ENCODE measurements at places on chromosomes 11 and 22. TPM values are rescaled to one million over a fixed set of nuclear protein-coding genes. Genes with fewer than 3 reads are reported as not detected.

The NLRP14 gene
- total RNA-seq: not detected

The YPEL1 gene
- total RNA-seq: 3.3 TPM

The PNPLA5 gene
- not detected for total RNA-seq

The CCDC73 gene
- total RNA-seq: not detected

DNA sequence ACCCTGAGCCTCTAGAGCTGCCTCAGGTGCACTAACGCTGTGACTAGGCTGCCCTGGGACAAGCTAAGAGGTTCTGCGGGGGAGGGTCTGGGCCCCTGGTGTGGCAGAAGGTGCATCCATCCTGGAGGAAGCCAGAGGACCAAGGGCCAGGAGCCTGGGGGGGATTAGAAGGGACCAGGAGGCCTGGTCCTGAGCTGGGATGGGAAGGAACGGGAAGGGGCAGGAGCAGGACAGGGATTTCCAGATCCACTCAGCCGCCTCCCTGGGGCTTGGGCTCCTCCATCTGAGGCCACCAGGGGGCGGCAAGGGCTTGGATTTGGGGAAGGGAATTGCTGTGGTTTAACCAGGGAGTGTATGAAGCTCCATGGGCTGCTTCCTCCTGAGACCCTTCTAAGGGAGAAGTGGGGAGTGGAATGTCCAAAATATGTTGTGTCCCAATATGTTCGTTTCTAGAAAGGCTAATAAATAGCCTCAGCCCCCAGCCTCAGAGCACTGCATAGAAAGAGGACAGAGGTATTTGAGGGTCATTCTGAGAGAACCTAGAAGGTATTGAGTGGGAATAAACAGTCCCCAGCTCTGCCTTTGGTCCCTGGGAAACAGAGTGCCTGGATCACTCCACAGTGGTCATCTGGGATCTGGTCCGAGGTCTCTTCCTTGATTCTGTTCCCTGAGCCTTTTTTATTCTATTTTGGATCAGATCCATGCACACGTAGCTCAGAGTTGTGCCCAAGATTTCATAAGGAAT lies 17.4 kb upstream of the PRAME start:
- no peak for DNase-seq

DNA sequence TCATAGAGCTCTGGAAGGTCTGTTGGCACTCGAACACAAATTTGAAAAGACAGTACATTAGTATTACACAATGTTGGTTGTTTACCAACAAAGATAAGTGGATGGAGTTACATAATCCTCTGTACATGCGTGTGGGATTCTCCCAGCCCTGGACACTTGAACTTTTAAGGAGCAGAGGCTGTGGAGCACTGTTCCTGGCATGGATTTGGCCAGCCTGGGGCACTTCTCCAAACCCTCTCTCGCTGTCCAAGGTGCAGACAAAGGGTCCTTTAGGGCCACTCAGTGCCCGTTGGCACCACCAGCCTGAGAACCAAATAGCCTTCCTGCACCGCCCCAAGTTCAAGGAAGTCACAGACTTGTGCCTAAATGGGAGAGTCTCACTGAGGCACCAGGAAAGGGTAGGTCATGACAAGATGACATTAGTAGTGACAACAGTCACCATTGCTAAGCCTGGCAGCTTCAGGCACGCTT lies 1.6 kb upstream of the ANO1 start:
- DNase-seq: no peak

DNA sequence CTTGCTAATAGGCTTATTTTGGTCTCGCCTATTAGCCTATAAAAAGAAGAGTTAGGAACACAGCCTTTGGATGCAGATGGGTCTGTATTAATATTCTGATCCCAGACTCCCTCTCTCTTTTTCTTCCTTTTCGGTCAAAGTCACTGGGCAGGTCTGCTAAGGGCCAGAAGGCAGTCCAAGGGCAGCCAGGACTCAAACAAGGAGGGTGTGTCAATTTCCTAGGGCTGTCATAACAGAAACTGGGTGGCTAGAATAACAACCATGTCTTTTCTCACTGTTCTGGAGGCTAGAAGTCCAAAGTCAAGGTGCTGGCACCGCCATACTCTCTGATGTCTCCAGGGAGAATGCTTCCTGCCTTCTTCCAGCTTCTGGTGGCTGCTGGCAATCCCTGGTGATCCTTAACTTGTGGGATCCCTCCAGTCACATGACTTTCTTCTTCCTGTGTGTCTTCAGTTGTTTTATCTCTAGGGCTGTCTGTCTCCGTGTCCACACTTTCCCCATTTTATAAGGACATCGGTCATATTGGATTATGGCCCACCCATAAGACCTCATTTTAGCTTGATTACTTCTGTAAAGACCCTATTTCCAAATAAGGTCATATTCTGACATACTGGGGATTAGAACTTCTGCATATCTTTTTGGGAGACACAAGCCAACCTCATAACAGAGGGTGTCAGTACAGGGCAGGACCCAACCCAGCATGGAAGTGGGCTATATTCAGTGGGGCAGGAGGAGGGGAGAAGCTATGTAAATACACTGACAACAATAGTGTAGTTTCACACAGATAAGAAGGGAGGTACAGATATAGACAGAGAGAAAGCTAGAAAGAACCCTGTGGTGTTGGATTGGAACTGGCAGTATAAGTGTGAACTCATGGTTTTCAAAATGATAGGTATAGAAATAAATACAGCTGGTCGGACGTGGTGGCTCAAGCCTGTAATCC lies 5.9 kb upstream of the CSF2RB start:
- no peak for DNase-seq

- DNase-seq: no peak
These were observed 53.9 kb downstream of the MN1 start for GRCh38 chr22:27747396-27748221.

All from CD8-positive, alpha-beta T cell (primary cell).